Gastrocnemius medialis (tissue), 4 donors: ENCODE measurements at places on chromosomes 3 and 15. TPM values are rescaled to one million over a fixed set of nuclear protein-coding genes. Genes with fewer than 3 reads are reported as not detected.

The CFAP44 gene
- 0.40 TPM for total RNA-seq

- DNase-seq = no peak
- H3K4me3 ChIP-seq = no peak overlapping the region
- no peaks in the 10 kb centered on the region for H3K36me3 ChIP-seq
- H3K4me1 ChIP-seq = peaks cover 19% of the 10 kb centered on the region
- H3K27me3 ChIP-seq = no peaks in the 10 kb centered on the region
Measured at GRCh38 chr15:65092911-65093792, 16.6 kb downstream of the KBTBD13 start.

GRCh38 chr15:29849716-29850115, 27.4 kb upstream of the TJP1 start:
- no peak overlapping the region for H3K27ac ChIP-seq
- DNase-seq = no peak
- H3K36me3 ChIP-seq = no peaks in the 10 kb centered on the region
- H3K27me3 ChIP-seq = no peaks in the 10 kb centered on the region

DNA sequence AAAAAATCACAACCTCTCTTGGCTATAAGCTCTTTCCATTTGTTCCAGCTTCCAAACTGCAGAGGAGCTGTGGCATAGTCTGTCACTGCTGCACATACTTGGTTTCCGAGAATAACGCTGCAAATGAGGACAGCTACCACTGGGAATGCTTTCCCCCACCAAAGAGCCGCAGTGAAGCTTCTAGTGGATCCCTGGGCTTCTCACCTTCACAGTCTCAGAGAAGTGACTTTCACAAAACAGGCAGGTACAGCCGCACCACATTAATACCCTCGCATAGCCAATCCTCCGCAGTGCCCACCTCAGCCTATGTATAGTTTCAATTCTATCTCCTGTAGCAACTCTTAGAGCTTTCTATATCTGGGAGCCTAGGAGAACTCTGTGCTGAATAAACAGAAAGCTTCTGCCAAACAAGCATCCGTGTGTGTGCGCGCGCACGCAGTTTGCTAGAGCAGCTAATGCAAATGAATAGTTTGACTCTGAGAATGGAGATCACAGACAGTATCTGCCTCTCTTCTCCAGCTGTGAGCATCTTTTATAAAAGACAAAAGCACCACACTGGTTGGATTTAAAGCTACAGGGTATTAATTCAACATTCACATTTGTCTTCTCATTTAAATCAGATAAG, 81.9 kb upstream of the PLXND1 start:
- peaks cover 63% of the 10 kb centered on the region for H3K4me1 ChIP-seq
- H3K27ac ChIP-seq = peak overlapping the region; percentile 86
- no peaks in the 10 kb centered on the region for H3K27me3 ChIP-seq
- H3K36me3 ChIP-seq = no peaks in the 10 kb centered on the region
- H3K4me3 ChIP-seq = peak overlapping the region; percentile 39

DNA sequence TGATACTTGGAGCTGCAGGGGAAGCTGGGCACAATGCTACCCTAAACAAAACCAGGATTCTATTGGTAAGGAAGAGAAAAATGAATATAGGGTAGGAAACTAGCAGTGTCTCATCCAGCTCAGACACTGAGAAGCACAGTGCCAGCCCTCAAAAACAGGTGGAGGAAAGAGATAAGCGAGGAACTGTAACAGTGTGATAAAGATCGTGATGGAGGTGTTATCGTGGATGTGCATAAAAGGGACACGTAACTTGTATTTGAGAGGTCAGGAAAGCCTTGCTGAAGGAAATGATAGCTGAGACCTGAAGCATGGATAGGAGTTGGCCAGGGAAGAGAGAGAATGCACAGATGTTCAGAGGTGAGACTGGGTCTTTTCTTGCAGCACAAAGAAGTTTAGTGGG, 27.4 kb downstream of the MIX23 start:
- no peak overlapping the region for H3K27ac ChIP-seq
- H3K4me1 ChIP-seq = no peaks in the 10 kb centered on the region
- no peak overlapping the region for H3K4me3 ChIP-seq
- peaks cover 15% of the 10 kb centered on the region for H3K36me3 ChIP-seq

GRCh38 chr3:49158103-49158709, 7.9 kb downstream of the CCDC71 start:
- H3K27ac ChIP-seq = no peak overlapping the region
- DNase-seq = no peak
- H3K36me3 ChIP-seq = no peaks in the 10 kb centered on the region
- H3K27me3 ChIP-seq = no peaks in the 10 kb centered on the region
- peaks cover 6% of the 10 kb centered on the region for H3K4me1 ChIP-seq

- H3K4me3 ChIP-seq = no peak overlapping the region
- H3K4me1 ChIP-seq = no peaks in the 10 kb centered on the region
- DNase-seq = no peak
- no peaks in the 10 kb centered on the region for H3K27me3 ChIP-seq
- no peaks in the 10 kb centered on the region for H3K36me3 ChIP-seq
Measured at GRCh38 chr3:78506581-78507195, 1261.1 kb downstream of the ROBO1 start.

DNA sequence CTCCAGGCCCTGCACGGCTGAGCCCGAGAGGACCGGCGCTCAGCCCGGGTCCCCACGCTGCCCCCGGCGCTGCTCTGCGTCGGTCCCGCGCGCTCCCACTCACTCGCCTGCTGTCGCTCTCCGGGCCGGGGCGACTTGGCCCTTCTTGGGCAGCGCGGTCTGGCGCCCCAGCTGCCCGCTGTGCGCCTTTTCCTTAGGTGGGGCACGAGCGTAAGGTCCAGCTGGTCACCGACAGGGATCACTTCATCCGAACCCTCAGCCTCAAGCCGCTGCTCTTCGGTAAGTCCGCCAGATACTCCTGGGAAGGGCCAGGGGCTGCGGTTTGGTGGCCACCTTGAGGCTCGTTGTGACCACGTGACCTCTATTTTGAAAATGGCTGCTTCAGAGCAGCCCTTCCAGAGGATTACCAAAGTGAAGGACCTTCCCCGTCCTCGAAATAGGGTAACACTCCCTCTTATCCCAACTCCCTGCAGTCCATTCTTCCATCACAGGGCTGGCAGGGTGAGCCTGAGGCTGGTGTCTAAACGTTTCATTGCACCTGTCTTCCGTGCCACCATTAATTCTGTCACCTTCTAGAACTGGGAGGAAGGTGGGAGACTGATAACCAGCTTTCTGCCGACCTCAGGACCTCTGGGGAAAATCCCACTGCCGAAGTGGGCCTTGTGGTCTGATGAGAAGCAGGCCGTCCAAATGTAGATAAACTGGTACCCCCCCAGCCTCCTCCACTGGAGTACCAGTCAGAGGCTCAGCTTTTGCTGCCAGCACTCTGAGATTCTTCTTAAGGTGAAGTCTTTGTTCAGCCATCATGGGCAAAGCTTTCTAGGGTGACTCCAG, 812 bp downstream of the P4HTM start:
- H3K4me1 ChIP-seq = peaks cover 27% of the 10 kb centered on the region
- no peak for DNase-seq
- H3K4me3 ChIP-seq = peak overlapping the region; percentile 79
- H3K27ac ChIP-seq = peak overlapping the region; percentile 89
- H3K27me3 ChIP-seq = no peaks in the 10 kb centered on the region
